ENCODE measurements at places on chromosomes 2 and 18. TPM values are rescaled to one million over a fixed set of nuclear protein-coding genes. Genes with fewer than 3 reads are reported as not detected.

Gene CD207
- 0.51 TPM for total RNA-seq

GRCh38 chr18:70037431-70038061, 89.9 kb upstream of the CD226 start:
- DNase-seq, result no peak

DNA sequence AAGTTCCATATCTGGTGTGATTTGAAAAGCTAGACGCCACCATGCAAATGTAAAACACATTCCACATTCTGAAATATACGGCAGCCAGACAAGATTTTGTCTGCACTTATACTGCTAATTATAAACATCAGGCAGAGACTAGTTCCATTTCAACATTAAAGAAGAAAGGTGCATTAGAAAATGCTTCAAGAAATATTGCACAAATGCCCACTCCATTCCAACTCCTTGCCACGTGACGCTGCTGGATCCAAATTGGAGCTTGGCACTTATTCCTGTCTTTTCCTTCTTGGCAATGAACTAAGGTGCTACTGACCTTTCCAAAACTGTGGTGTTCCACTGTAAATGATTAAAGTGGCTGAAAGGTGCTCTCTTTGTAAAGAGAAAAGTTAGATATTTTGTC, 6.3 kb downstream of the COL6A3 start:
- no peak for DNase-seq

DNA sequence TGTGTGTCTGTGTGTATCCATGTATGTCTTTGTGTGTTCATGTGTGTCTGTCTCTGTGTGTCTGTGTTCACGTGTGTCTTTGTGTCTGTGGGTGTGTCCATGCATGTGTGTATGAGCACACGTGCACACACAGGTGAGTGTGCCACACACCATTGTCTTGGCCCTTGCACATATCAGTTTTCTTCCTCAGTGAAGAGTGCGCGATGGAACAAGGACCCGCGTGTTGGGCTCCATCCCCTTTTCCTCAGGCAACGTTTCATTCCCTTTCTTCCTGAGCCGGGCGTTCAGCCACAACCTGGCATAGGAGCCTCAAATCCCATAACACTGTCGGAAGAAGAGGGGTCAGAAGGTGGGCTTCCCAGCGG, 74.3 kb downstream of the PTGR3 start:
- DNase-seq, result no peak

Gene CDCA7
- 3.2 TPM for total RNA-seq

DNA sequence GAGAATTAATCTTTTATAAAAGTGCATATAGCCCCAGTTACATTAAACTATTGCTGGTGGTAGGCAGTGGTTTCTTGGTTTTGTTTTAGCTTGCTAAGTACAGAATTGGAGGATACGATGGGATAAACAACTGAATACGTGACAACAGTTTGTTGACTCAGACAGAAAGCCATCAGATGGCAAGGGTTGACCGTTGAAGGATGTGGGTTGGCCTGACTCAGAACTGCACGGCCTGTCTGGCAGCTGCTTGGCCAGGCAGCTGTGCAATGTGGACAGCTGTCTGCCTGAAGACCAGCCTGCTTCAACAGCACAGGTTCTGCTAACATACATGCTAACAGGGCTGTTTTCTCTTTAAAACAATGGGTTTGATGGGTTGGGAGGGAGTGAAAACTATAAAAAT, 46.6 kb downstream of the PRKRA start:
- peak; percentile 58 for DNase-seq

DNA sequence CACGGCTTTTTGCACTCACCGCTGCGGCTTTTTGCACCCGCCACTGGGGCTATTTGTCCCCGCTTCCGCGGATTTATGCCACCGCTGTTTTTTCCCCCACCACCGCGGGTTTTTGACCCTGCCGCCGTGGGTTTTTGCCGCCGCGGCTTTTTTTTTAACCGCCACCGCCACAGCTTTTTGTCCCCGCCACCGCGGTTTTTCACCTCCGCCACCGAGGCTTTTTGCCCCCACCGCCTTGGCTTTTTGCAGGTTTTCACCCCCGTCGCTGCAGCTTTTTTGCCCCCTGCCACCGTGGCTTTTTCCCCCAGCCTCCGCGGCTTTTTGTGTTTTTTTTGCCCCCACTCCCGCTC, 2796.7 kb upstream of the TEKT4 start:
- no peak for DNase-seq

Gene NT5DC4
- total RNA-seq, result not detected

- DNase-seq, result no peak
These were observed 7.9 kb upstream of the RNF152 start for GRCh38 chr18:61900504-61901281.

DNA sequence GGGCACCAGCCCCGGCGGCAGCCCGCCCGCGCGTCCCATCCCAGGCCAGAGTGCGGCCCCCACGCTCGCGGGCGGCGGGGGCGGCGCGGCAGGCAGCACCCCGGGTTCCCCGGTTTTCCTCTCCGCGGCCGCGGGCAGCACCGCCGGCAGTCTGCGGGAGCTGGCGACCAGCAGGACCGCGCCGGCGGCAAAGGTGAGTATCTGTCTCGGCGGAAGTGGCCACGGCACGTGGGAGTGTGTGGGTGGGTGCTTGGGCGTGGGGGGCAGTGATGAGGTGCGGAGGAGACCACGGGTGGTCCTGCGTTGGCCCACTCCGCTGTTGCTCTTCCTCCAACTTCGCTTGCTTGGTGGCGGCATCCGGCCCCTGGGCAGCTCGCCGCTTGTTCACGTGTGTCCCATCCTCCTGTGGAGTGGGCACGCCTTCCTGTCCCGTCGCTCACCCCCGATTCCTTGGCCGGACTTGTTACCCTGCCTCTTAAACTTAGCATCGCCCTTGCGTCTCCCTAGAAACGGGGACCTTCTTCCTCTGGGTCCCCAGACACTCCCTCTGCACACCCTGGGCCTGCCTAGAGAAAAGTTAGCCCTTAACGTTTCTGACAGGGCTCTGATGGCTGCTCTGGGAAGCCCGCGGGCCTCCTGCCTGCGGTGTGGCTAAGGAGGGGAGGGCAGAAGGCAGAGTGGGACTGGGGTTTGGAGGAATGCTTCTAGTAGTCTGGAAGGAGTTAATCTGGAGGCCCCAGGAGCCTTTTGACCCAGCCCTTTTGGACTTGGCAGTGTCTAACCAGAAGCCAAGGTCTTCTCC, 1.1 kb downstream of the SH3RF3 start:
- DNase-seq, result no peak

- no peak for DNase-seq
These were observed 180.9 kb downstream of the ZBTB7C start for GRCh38 chr18:48228301-48228715.

GRCh38 chr2:430291-431040, 142.6 kb upstream of the ALKAL2 start:
- no peak for DNase-seq

Gene TNFRSF11A
- 1.2 TPM for total RNA-seq

Gene RESP18
- not detected for total RNA-seq

DNA sequence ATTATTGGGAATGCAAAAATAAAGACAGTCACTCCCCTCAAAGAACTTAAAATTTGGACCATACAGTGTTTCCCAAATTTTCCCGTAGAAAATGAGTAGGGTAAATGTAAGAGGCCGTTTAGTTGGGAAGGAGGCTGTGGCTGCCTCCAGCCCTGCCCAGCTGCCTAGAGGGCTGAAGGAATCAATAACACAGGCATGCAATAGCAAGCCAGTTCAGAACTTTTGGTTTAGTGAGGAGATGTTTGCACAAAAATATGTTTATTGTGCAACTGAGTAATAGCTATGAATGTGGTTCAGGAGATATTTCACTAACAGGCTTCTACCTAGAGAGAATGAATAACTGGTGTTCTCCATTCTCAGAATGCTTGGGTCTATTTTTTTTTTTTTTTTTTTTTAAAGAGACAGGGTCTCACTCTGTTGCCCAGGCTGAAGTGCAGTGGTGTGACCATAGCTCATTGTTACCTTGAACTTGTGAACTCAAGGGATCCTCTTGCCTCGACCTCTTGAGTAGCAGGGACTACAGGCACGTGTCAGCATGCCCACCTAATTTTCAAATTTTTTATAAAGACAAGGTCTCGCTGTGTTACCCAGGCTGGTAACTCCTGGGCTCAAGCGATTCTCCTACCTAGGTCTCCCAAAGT, 23.6 kb downstream of the UGP2 start:
- DNase-seq, result no peak

DNA sequence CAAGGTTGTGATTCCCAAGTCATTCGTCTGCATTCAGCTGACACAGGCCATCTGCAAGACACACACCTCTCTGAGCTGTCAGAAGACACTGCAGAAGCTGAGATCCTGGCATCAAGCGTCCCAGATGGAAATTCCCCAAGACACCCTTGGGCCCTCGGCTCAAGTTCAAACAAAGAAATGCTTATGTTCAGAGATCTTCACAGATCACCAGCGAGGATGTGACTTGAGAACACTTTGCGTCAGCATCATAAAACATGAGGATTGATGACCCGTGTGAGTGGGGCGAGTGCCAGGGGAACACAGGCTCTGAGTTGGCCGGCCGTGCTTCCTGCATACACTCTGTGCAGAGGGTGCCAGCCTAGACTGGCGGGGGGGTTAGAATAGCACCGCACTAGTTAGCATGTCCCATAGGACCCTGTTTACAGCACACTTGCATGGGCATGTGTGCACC, 36.8 kb downstream of the KCNIP3 start:
- peak; percentile 6 for DNase-seq

Gene ZNF385B
- not detected for total RNA-seq

DNA sequence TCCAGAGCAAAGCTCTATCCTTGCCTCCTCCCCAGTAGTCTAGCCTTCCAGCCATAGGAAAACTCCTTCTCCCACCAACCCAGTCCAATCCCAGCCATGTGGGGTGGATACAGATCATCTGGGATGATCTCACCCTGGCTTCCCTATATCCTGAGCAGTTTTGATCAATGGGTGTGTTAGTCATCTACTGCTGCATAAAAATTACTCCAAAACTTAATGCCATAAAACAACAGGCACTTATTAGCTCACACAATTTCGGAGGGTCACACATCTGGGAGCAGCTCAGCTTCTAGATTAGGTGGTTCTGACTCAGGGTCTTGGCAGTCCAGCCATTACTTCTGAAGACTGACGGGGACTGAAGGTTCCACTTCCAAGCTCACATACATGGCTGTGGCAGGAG, 190.4 kb downstream of the SPP2 start:
- DNase-seq, result no peak

Gene SRD5A2
- not detected for total RNA-seq

DNA sequence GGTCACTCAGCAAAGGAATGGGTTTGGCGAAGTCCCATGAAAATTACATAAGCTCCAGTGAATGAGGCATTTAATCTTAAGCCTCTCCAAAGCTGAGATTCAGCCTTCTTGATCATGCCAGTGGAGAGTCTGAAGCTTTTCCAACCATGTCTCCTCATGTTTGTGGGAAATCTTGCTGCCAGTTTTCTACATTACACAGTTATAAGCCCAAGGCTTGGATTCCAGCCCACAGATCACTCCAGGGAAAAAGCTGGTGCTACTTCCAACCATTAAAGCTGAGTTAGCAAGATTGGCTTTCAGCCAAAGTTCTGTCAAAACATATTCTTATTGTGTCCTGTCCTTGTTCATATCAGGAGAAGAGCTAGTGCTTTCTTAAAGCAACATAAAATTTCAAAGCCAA, 293.8 kb downstream of the LRRTM4 start:
- DNase-seq, result no peak

Data from glutamatergic neuron (in vitro differentiated cells).